ENCODE measurements at places on chromosomes 1 and 21.

GRCh38 chr1:180603850-180604226, 28.0 kb upstream of the XPR1 start:
- no peak for DNase-seq

- DNase-seq: no peak
Observed at GRCh38 chr1:66284746-66285145, 249.2 kb upstream of the SGIP1 start.

GRCh38 chr1:41592451-41593125, 108.1 kb upstream of the EDN2 start:
- DNase-seq: no peak

- no peak for DNase-seq
Observed at GRCh38 chr1:93839307-93839706, 39.7 kb downstream of the DNTTIP2 start.

GRCh38 chr1:16374266-16374665, 7.2 kb downstream of the SZRD1 start:
- no peak for DNase-seq

DNA sequence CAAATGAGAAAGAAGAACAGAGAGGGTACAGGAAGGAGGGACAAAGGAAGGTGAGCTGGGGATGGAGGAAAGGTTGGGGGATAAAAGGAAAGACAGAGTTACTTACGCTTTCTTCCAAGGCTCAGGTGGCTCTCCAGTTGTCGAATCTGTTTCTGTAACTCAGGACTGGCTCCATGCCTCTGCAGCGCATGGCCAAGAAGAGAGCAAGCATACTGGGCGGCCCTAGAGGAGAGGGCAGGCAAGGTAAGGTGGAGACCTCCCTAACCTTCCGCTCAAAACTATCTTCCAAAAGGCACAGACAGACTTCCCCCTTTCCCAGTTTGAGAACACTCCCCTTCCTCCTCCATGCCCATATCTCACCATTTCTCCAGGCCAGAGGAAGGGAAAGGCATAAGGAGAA, 922 bp downstream of the PEX11B start:
- DNase-seq: no peak

- DNase-seq: no peak
Observed at GRCh38 chr1:42340093-42340492, 5.1 kb upstream of the FOXJ3 start.

GRCh38 chr1:212161231-212161781, 123.9 kb upstream of the PPP2R5A start:
- no peak for DNase-seq

DNA sequence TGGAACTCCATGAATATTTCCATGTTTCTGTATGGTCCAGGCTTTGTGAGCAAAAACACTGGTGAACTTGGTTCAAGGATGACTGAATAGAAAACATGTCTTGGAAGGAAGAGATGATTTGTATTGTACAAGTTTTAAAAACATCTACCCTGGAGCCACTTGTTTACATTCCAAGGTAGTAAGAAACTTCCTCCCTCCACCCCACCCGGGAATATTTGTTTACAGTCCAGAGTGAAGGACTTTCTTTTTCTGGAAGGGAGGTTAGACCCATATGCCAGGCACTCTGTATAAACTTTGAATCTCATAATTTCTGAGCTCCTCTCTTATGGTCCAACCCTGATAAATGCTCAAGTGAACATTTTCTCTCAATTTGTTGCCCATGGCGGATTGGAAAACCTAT, 323.3 kb upstream of the LYPLAL1 start:
- DNase-seq: no peak
